ENCODE measurements at places on chromosomes 16 and 17.

GRCh38 chr17:78395155-78395554 lies 16.7 kb downstream of the PGS1 start:
- peaks cover 3% of the 10 kb centered on the region for H3K4me1 ChIP-seq
- no peak overlapping the region for H3K4me3 ChIP-seq
- DNase-seq = no peak
- no peak overlapping the region for H3K27ac ChIP-seq

GRCh38 chr16:88550246-88550661 lies 19.9 kb upstream of the ZC3H18 start:
- no peaks in the 10 kb centered on the region for H3K36me3 ChIP-seq
- H3K27me3 ChIP-seq = peaks cover 12% of the 10 kb centered on the region
- H3K27ac ChIP-seq = no peak overlapping the region
- peaks cover 8% of the 10 kb centered on the region for H3K4me1 ChIP-seq

DNA sequence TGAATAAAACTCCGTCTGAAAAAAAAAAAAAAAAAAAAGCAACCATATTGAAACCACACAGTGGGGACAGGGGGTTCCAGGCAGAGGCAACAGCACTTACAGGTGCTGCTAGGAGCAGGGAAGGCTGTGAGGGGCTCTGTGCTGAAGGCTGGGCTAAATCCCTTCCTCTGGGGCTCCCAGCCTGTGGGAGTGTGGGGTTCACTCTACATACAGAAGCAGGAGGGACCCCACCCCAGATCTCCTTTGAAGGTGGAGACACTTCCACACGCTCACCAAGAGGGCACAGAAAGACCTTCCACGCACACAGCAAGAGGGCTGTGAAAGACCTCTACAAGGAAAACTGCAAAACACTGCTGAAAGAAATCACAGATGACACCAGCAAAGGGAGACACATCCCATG lies 53.9 kb downstream of the USP22 start:
- peaks cover 14% of the 10 kb centered on the region for H3K4me1 ChIP-seq
- no peak overlapping the region for H3K27ac ChIP-seq
- H3K4me3 ChIP-seq = no peak overlapping the region
- no peak for DNase-seq
- no peaks in the 10 kb centered on the region for H3K27me3 ChIP-seq

GRCh38 chr17:64066716-64067115 lies 46.3 kb upstream of the ICAM2 start:
- peaks cover 21% of the 10 kb centered on the region for H3K36me3 ChIP-seq
- H3K4me3 ChIP-seq = no peak overlapping the region
- H3K27me3 ChIP-seq = no peaks in the 10 kb centered on the region
- H3K27ac ChIP-seq = no peak overlapping the region

DNA sequence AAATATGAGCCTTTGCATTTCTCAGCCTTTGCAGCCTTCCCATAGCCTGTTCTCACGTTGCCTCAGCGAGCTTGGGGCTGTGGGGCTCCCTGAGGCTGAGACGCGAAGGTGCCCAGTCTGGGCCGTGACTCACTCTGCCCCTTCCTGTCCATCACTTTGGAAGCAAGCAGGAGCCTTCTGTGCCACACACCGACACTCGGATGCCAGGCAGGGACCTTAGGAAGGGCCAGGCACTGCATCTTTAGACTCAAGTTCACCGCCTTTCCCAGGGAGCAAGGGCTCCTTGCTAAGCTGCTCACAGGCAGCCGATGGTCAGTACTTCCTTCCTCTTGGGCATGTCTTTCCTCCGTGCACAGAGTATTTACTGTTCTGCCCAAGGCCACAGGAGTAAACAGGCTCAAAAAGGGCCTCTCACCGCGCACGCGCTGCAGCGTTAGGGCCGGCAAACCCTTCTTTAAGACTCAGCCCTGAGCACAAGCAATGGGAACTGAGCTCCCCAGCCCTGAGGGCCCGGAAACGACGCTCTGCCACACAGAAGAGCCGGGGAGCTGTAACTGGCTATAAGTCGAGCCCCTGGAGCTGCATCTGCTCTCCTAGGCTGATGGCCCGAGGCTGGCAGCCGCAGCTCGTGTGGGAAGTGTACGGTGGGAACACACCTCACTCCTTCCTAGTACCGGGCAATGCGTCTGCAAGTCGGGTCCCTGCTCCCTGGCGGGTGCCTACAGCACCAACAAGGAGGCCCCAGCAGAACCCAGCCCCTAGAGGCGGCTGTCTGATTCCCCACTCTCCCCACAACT lies 7.2 kb downstream of the TIMM22 start:
- H3K27ac ChIP-seq = peak overlapping the region; percentile 89
- H3K4me1 ChIP-seq = peaks cover 83% of the 10 kb centered on the region
- no peak for DNase-seq
- peaks cover 85% of the 10 kb centered on the region for H3K36me3 ChIP-seq

DNA sequence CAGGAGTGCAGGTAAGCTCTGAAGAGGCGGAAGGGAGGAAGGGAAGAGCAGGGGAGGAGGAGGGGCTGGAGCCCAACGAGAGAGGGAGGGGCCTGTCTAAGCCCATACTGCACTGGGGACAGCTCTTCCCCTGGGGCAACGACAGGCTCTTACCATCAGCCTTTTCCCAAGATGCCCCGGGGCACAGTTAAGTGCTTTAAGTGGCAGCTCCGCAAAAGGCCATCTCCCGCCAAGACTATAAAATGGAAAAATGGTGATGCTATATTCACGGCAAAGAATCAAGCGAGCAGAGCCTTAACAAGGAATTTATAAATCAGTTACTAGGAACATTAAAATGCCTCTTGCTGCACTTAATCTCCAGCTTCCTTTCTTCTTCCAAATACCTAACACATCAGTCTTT lies 110.2 kb upstream of the NLRP1 start:
- H3K4me3 ChIP-seq = no peak overlapping the region
- H3K4me1 ChIP-seq = peaks cover 4% of the 10 kb centered on the region
- no peaks in the 10 kb centered on the region for H3K27me3 ChIP-seq
- DNase-seq = peak; percentile 85
- H3K27ac ChIP-seq = no peak overlapping the region

GRCh38 chr17:32451879-32452278 lies 7.6 kb downstream of the PSMD11 start:
- H3K4me3 ChIP-seq = no peak overlapping the region
- no peak overlapping the region for H3K27ac ChIP-seq
- H3K27me3 ChIP-seq = no peaks in the 10 kb centered on the region
- peaks cover 42% of the 10 kb centered on the region for H3K36me3 ChIP-seq

DNA sequence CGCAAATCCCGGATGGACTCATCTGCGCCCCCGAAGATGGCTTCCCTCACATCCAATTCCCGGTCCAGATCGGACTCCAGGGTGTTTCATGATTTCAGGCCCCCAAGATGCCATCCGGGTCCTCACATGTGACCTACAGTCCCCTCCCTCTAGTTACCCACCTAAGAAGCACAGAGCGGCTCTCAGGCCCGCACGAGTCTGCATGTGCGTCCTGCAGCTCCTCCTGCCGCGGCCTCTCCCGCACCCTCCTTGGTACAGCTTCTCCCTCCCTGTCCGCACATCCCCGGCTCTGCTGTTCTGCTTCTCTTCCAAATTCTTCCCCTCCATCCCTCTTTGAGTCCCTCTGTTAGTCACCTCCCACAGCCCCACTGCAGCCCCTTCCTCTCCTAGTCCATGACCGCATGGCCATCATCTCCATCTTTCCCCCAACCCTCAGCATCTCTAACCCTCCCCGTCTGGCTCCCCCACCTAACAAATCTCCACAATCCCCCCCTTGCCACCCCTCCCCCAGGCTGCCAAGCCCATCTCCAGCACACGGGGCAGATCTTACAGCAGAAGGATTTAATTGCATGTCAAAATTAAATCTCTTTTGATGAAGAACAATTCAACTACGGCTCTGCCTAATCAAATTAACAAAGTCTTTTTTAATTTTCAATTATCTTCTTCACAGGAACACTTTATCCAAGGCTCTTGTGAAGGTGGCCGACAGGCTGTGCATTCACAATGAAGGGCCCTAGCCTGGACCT lies 231.0 kb downstream of the RBFOX3 start:
- H3K36me3 ChIP-seq = no peaks in the 10 kb centered on the region
- H3K27ac ChIP-seq = no peak overlapping the region
- H3K4me1 ChIP-seq = peaks cover 28% of the 10 kb centered on the region

DNA sequence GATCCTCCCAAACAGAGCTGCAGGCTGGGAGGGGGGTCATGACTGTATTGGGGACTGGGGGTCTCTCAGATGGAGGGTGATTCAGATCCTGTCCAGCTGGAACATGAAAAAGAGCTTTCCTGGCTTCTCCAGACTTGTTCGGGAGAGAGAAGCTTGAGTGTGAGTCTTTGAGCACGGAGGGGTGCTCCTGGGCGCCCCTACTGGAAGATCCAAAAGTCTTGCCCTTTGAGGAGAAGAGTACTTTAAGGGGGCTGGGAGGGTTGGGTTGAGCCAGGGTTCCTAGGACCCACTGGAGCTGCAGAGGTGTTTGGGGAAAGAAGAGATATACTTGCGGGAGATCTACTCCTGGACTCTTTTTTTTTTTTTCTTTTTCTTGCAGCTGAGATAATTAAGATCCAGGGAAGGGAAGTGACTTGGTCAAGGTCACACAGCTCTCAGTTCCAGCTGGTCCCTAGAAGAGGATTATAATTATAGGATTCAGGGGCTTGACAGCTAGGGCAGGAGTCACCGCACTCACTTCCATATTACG lies 8.4 kb downstream of the RARA start:
- no peaks in the 10 kb centered on the region for H3K27me3 ChIP-seq
- peak overlapping the region; percentile 93 for H3K27ac ChIP-seq
- H3K4me1 ChIP-seq = peaks cover 97% of the 10 kb centered on the region
- peaks cover 14% of the 10 kb centered on the region for H3K36me3 ChIP-seq

GRCh38 chr17:81322271-81323082 lies 27.4 kb upstream of the SLC38A10 start:
- H3K4me1 ChIP-seq = peaks cover 16% of the 10 kb centered on the region
- no peaks in the 10 kb centered on the region for H3K36me3 ChIP-seq
- no peaks in the 10 kb centered on the region for H3K27me3 ChIP-seq
- no peak overlapping the region for H3K27ac ChIP-seq

DNA sequence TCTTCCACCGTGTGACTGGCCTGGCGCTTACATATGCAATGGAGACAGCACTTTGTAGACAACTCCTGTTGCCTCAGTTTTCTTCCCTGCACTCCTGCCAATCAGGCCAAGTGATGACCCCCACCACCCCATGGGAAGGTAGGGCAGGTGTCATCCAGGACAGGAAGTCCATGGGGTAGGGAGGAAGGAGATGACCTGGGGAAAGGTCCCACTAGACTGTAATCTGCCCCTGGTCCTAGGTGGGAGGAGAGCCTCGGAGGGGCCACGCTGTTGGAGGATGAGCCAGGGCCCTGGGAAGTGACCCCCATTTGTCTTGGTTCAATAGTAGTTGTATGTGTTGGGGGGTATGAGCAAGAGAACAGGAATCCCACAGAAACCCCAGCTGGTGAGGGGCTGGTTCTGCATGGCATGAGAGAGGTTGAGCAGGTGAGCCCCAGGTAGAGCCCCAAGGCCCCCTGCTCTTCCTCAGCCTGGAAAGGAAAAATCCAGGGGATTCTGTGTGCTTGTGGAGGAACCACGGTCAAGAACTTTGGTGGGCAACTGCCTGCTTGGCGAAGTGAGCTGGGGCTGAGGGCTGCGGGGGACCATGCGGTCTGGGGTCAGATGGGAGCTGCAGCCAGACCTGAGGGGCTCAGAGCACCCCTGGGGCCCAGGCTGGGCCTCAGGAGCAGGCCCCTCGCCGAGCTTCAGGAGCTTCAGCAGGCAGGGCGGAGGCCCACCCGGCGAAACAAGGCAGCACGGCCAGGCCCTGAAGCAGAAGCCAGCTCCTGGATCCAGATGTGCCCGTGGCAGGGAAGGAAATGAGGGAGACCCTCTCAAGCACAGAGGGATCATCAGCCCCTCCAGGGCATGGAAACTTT lies 50.7 kb downstream of the NT5M start:
- no peak for DNase-seq
- H3K4me3 ChIP-seq = no peak overlapping the region
- no peak overlapping the region for H3K27ac ChIP-seq

- DNase-seq = no peak
- H3K4me3 ChIP-seq = no peak overlapping the region
- no peak overlapping the region for H3K27ac ChIP-seq
- H3K27me3 ChIP-seq = no peaks in the 10 kb centered on the region
Measured at GRCh38 chr17:77055453-77055852, 85.3 kb upstream of the SEC14L1 start.

- no peaks in the 10 kb centered on the region for H3K27me3 ChIP-seq
- H3K4me3 ChIP-seq = no peak overlapping the region
Measured at GRCh38 chr17:59401725-59402124, 70.3 kb downstream of the YPEL2 start.

GRCh38 chr17:66229783-66230538 lies 746 bp upstream of the APOH start:
- no peak for DNase-seq
- peak overlapping the region; percentile 25 for H3K27ac ChIP-seq
- no peaks in the 10 kb centered on the region for H3K36me3 ChIP-seq
- H3K4me3 ChIP-seq = no peak overlapping the region
- no peaks in the 10 kb centered on the region for H3K27me3 ChIP-seq

DNA sequence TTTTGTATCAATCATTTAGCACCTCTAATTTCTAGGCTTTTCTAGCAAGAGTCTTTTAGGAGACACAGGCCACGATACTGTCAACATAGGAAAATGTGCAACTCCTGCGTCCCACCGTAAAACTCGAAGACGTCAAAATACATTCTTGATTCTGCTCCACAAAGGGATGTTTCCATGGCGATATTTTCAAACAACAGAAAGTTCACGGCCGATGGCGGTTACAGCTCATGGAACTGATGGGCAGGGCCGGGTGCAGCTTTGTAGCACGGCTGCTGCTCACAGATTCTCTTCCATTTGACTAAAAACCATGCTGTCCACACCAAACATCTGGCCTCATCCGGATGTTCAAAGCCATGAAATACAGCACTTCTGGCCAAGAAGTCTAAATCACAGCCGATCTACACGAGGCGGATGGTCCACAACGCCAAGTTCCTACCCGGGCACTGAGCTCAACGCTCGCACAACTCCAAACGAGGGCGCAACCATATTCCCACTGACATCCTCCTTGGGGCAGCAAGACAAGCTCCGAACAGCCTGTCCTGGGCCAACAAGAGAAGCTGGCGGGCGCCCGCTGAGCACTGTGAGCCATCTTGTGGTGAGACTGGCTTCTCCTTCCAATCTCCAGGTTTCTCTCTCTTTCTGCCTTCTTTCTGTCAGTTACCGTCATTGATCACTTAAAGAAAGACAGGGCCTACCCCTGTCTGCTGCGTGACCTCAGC lies 79.8 kb downstream of the ZNF778 start:
- peaks cover 54% of the 10 kb centered on the region for H3K4me1 ChIP-seq
- no peak for DNase-seq
- H3K27me3 ChIP-seq = no peaks in the 10 kb centered on the region
- no peak overlapping the region for H3K4me3 ChIP-seq

GRCh38 chr16:86277221-86277620 lies 233.1 kb upstream of the FOXF1 start:
- no peaks in the 10 kb centered on the region for H3K36me3 ChIP-seq
- no peaks in the 10 kb centered on the region for H3K4me1 ChIP-seq
- DNase-seq = no peak
- H3K27me3 ChIP-seq = peaks cover 7% of the 10 kb centered on the region
- H3K27ac ChIP-seq = no peak overlapping the region
- no peak overlapping the region for H3K4me3 ChIP-seq

DNA sequence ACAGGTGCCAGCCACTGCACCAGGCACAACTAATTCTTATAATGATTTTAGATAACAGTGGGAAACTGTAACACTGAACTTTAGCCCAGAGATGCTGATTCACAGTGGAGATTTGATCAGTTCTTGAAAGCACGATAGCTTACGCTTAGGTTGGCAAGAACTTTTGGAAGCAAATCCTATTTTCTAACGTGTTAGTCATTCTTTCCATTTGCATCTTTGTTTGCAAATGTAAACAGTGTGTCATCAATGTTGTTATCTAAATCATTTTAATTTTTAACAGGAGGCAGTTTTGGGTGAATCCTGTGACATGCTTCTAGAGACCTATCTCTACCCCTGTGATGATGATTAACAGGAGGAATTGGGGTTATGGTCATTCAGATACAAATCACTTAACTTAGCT lies 35.7 kb upstream of the GNA13 start:
- H3K27me3 ChIP-seq = no peaks in the 10 kb centered on the region
- H3K4me3 ChIP-seq = no peak overlapping the region
- no peaks in the 10 kb centered on the region for H3K4me1 ChIP-seq
- H3K27ac ChIP-seq = no peak overlapping the region
- H3K36me3 ChIP-seq = no peaks in the 10 kb centered on the region

Data from spinal cord (tissue), 10 donors.